ENCODE measurements at places on chromosomes 16 and 17.

DNA sequence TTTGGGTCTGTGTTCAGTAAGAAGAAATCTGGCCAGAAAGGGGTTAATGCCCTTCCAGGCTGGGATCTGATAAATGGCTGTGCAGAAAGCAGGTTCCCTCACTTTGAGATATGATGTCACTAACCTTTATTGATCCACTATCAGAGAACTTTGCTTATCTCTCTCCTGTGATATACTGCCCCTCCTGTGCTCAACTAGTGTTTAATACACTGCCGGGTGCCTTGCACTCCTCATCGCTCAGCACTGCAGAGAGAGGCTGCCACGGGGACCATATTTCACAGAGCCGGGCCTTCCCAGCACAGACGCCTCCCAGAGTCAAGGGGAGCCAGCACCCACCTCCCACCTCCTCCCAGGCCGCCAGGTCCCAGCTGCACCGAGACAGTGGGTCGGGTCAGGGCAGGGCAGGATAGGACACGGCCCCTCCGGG lies 20.2 kb downstream of the ZFHX3 start:
- DNase-seq = no peak

DNA sequence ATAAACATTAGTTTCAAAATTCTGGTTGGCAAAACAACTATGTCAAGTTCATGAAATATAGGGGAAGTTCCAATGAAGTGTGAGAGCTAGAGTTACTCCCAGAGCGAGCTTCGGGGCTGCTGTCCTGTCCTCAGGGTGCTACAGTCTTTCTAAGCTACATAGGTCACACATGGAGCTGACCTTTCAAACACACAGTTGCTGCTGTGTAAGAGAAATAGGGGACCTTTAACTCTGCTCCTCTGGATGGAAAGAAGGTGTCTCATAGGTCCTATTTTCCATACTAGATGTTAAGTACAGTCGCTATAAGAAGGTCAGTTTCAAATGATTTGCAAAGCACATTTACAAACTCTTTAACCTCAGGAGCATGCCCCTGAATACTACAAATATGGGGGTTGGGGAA lies 6.3 kb upstream of the AHSP start:
- no peak for DNase-seq

- DNase-seq = no peak
Observed at GRCh38 chr17:2369551-2370210, 31.2 kb downstream of the MNT start.

DNA sequence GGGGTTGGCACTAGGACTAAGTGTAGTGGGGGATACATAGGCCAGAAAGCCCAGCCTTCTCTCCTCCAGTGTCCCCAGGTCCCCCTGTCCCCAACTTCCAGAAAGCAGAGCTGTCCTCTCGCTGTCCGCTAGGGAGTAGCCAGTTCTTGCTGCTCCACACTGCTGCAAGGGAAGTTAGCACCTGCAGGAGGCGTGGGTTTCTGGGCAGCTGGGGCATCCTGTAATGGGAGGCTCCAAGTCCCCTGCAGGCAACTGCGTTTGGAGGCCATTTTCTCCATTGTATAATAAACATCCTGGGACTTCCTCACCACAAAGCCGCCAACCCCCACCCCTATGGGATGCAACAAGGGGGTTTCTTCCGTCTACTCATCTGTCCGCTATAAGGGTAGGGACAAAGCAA lies 1.7 kb downstream of the RPRML start:
- no peak for DNase-seq

DNA sequence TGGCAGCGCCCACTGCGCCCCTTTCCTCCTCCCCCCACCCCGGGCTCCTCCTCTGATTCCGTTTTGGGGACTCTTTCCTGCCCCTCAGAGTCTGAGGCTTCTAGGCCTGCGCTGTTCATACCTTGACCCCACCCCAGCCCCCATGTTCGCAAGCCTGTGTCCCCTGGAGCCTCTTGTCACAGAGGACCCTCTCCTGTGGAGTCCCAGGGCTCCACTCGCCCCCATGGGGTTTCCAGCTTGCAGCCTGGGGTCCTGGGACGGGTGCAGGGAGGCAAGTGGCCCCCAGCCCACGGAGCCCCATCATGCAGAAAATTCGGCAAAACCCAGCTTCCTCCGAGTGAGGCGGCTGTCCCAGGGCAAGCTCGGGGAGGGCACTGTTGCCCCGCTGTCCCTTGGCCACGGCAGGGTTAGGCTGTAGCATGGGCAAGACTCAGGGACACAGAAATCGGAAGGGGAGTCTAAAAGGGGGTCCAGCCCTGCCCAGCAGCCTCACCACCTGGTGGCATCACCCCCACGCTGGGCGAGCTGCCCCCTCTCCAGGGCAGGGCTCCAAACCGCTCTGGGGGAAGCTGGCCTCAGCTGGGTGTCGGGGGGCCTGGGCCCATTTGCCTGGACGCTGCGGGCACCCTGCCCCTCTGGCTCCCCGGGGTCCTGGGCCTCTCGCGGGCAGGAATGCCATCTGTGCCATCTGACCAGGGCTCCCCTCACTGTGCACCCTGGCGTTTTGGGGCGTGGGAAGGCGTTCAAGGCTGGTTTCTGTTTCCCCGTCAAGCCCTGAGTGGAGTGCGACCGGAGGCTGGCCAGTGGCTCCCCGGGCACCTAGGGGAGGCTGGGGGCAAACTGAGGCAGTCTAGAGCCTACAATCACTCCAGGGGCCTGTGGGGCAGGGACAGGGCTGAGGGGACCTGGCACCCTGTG lies 11.5 kb upstream of the BAHCC1 start:
- no peak for DNase-seq

GRCh38 chr17:83123896-83124801 lies 44.7 kb downstream of the METRNL start:
- DNase-seq = no peak

Data from activated CD8-positive, alpha-beta memory T cell treated with anti-CD3 and anti-CD28 coated beads, Interleukin-2, amount 50 U/mL, for 4 hours (primary cell).